ENCODE measurements at places on chromosomes 7 and 10.

- no peak for DNase-seq
Measured at GRCh38 chr10:88073682-88074081, 210.3 kb downstream of the PTEN start.

- DNase-seq: no peak
Measured at GRCh38 chr7:99090771-99091542, 53.0 kb downstream of the SMURF1 start.

- DNase-seq: no peak
Measured at GRCh38 chr10:44513591-44513990, 128.7 kb upstream of the CXCL12 start.

DNA sequence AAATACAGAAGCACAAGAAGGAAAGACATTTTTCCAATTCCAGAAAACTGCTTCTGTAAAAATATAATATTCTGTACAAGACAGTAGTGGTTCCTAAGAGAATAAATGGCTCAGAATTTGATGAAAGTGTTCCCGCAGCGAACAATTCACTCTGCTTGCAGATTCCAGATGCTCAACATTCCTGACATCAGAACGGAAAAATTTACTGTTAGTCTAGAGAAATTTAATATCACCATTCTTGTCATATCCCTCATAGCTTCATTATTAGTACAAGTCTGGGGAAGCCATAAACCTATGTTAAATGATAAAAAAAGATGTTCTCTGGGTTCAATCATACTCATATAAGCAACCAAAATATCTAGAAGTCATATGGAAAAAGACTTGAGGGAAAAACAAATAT is 83.6 kb downstream of the MPP7 start:
- DNase-seq: no peak

DNA sequence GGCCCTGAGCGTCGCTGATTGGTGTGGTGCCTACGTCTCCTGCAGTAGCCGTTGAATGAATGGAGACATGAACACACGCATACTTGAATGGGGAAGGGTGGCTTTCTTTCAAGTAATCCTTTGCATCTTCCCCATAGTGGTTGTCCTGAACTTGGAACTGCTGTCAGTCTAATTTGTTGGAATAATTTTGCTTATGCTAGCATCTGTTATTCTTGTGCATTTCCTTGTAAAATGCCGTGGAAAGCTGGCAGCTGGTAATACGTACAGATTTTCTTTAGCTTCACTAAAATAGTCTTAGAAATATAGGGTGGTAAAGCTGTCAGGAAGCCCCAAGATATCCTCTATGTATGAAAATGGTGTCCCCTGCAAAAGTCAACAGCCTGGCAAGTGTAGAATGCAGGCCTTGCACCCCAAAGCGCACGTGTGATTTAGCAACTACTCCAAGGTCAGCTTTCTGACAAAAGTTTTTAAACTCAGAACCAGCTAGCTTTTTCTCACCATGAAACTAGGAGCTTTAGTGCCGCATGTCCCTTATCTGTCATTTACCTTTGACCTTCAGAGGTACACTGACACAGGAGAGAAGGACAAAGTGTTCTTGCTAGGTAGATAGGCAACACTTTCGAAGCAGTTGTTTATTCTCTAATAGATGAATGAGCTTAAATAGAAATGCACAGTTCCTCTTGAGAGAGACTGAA is 70.8 kb downstream of the RBM33 start:
- no peak for DNase-seq

GRCh38 chr10:31129271-31129670 is 97.6 kb upstream of the ZNF438 start:
- no peak for DNase-seq

DNA sequence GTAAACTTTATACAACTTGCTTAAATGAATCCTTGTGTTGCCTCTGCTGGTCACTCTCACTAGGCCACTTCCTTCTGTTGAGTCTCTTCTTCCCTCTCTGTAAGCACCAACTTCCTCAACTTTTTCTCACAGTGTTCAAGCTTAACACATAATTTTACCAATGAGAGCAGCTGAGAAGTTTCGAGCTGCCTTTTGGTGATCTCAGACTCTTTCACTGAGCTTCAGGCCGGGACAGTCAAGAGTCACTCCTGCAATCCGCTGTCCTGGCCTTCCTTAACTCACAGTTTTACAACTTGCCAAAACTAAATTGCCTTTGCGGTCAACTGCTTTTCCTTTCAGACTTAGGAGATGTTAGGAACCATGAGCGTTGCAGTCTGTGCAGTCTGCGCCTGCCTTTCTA is 47.4 kb downstream of the PRPF18 start:
- DNase-seq: no peak

- DNase-seq: no peak
Measured at GRCh38 chr10:109149666-109150350, 773.5 kb downstream of the XPNPEP1 start.

GRCh38 chr10:103153302-103154197 is 39.5 kb downstream of the NT5C2 start:
- DNase-seq: no peak

All from HS-5 (cell line).